Cardiac muscle cell (in vitro differentiated cells and primary cell): ENCODE measurements at places on chromosomes 5 and 9. TPM values are rescaled to one million over a fixed set of nuclear protein-coding genes. Genes with fewer than 3 reads are reported as not detected.

CXCL14 gene
- total RNA-seq = 0.11 and 1.2 TPM in 2 replicates

SPINK4 gene
- 7.8 TPM in 1 of 2 replicates, not detected in the other for total RNA-seq

P4HA2 gene
- 41.0 and 51.3 TPM in 2 replicates for total RNA-seq

CD74 gene
- total RNA-seq = 11.7 and 12.6 TPM in 2 replicates

TRIM14 gene
- total RNA-seq = 1.3 and 1.5 TPM in 2 replicates

LURAP1L gene
- 0.67 and 0.86 TPM in 2 replicates for total RNA-seq

DNA sequence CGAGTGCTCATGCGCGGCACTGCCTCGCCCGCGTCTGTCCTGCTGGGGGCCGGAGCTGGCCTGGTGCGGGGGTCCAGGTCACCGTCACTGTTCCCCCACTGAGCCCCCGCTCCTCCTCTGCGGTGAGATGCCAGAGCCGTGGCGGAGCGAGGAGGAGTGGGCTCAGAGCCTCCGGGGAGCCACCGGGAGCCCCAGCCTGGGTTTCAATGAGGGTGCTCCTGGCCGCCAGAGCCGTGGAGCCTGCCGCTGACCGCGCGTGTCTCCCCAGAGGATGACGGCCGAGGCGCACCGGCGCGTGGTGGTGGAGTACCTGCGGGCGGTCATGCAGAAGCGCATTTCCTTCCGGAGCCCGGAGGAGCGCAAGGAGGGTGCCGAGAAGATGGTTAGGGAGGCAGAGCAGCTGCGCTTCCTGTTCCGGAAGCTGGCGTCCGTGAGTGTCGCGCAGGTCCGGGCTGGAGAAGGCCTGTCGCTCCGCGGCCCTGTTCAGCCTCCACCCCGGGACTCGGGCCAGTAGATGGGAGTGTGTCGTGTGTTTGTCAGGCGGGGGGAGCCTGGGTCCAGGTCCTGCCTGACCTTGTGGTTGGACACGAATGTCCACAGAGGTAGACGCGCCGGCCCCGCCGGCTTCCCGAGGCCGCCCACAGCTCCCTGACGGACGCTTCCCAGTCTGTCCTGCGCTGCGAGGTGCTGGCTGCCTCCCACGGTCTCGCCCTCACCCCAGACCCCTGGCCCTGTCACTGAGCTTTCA lies 22.0 kb downstream of the EXOC3 start:
- H3K36me3 ChIP-seq = peaks cover 25% of the 10 kb centered on the region
- H3K27me3 ChIP-seq = no peaks in the 10 kb centered on the region
- no peaks in the 10 kb centered on the region for H3K4me1 ChIP-seq
- no peak overlapping the region for H3K4me3 ChIP-seq
- DNase-seq = no peak

DNA sequence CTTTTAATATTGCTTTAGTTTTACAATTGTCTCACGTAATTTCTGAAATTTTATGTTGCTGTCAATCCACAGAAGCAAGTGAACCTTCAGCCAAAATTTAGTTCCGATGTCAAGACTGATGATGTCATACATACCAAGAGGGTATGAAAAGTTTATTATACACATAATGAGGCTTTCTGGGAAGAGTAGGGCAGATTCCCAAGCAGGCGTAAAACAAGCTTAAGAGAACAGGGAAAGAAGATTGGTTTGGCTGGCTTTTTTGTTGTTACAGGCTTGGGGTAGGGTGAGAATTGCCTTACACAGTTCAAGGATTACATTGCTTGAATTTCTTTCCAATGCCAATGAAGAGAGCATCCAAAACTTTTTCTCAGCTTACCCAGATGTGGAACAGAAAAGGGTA lies 1962.9 kb upstream of the CDH6 start:
- H3K27me3 ChIP-seq = no peaks in the 10 kb centered on the region
- no peaks in the 10 kb centered on the region for H3K36me3 ChIP-seq
- no peak overlapping the region for H3K4me3 ChIP-seq
- H3K4me1 ChIP-seq = no peaks in the 10 kb centered on the region

DNA sequence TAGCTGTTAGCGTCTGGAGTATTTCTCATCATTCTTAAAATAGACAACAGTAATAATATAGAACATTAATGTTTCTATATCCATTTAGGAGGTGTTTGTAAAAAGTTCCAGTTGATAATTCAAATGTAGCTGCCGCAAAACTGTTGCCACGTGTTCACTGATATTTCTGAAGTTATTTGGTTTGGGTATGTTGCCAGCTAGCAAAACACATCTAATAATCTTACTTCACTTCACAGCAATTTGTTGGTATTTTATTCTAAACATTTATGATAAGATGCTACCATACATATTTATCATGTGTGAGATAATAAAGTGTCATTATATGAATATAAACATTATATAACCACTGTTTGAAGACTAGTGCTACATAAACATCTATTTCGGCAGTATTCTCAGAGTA lies 101.6 kb downstream of the CDH12 start:
- DNase-seq = no peak
- H3K36me3 ChIP-seq = no peaks in the 10 kb centered on the region
- H3K27me3 ChIP-seq = no peaks in the 10 kb centered on the region
- no peak overlapping the region for H3K4me3 ChIP-seq
- H3K4me1 ChIP-seq = no peaks in the 10 kb centered on the region
- H3K27ac ChIP-seq = no peak overlapping the region

GRCh38 chr9:37424686-37425297 lies 2.3 kb downstream of the GRHPR start:
- no peaks in the 10 kb centered on the region for H3K27me3 ChIP-seq
- no peak overlapping the region for H3K4me3 ChIP-seq
- DNase-seq = no peak
- H3K4me1 ChIP-seq = peaks cover 23% of the 10 kb centered on the region
- H3K27ac ChIP-seq = peak overlapping the region; percentile 62

GRCh38 chr5:98514215-98514614 lies 259.2 kb upstream of the RGMB start:
- H3K4me3 ChIP-seq = no peak overlapping the region
- H3K4me1 ChIP-seq = no peaks in the 10 kb centered on the region
- no peak overlapping the region for H3K27ac ChIP-seq
- no peaks in the 10 kb centered on the region for H3K36me3 ChIP-seq
- DNase-seq = no peak

GRCh38 chr9:86351880-86352279 lies 2.3 kb downstream of the TUT7 start:
- peaks cover 4% of the 10 kb centered on the region for H3K36me3 ChIP-seq
- no peaks in the 10 kb centered on the region for H3K27me3 ChIP-seq
- peaks cover 10% of the 10 kb centered on the region for H3K4me1 ChIP-seq
- DNase-seq = no peak
- H3K27ac ChIP-seq = no peak overlapping the region

- H3K27me3 ChIP-seq = no peaks in the 10 kb centered on the region
- H3K4me1 ChIP-seq = no peaks in the 10 kb centered on the region
- H3K36me3 ChIP-seq = no peaks in the 10 kb centered on the region
These were observed 219.7 kb upstream of the CD180 start for GRCh38 chr5:67416133-67416937.
